ENCODE measurements at places on chromosomes 5 and 9.

- DNase-seq: no peak
These were observed 87.2 kb downstream of the NTRK2 start for GRCh38 chr9:84756731-84757130.

GRCh38 chr9:5917888-5918287 is 27.2 kb downstream of the MLANA start:
- no peak for DNase-seq

DNA sequence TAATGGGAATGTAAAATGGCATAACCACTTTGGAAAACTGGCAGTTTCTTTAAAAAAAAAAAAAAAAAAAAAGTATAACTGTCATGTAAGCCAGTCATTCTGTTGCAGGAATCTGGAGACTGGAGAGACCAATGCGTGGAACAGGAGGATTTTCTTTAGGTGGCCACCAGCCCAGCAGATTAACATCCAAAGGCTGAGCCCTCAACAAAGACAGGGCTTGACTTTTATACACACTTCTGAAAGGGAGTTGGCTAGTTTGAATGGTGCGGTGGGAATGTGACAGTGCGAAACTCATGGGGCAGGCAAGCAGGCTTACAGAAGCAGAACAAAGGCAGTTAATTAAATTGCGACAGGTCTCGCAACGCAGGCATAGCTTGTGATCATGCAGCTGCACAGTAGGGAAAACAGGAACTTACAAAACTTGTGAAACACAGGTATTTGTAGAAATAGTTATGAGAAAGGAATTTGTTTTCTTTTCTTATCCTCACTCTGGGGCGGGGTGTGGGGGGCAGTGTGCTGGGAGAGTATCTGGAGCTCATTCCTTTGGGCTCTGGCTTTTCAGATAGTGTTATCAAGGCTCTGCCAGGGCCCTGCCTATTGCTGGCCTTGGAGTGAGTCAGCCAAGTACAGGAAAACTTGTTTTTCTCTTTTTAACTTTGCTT is 12.0 kb downstream of the UIMC1 start:
- no peak for DNase-seq

DNA sequence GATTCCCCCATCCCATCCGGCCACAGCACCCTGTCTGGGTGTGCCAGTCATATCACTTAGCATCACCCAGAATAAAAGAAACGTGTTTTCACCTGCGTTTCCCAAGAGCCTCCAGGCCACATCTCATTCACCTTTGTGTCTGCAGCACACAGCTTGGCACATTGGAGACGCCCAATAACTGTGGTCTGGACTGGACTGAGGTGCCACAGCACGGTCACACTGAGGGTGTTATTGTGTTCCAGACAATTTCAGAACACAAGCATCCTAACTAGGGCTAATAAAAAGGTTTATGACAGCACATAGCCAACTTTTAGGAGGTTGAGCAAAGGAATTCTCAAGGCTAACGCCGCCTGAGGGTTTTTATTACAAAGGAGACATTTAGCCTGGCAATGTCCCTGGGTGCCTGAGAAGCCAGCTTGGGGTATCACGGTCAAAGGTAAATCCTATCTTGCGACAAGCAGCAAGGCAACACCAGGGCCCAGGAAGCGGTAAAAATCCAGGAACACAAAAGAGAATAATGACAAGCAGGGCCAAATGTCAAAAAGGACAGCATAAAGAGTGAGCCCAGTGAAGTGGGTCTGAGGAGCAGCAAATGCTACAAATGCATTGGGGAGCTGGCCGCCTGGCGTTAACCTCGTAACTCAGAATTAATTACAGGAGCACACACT is 3.4 kb downstream of the EPB41L4B start:
- no peak for DNase-seq

DNA sequence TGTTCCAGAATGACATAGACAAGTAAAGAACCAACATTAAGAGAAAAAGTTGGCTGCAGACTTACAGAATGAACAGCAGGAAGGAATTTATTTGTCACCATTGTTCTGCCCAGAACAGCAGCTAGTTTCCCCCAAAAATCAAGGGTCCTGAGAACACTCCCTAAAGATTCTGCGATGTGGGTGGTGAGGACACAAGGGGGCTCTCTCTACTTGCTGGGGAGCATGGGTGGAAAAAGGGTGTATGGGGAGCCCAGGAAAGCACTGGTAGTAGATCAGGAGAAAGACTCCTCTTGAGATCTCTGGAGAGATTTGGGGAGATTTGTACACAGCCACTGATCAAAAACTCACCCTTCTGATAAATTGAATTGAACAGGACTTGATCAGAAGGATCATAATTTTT is 316.5 kb downstream of the KCTD16 start:
- no peak for DNase-seq

DNA sequence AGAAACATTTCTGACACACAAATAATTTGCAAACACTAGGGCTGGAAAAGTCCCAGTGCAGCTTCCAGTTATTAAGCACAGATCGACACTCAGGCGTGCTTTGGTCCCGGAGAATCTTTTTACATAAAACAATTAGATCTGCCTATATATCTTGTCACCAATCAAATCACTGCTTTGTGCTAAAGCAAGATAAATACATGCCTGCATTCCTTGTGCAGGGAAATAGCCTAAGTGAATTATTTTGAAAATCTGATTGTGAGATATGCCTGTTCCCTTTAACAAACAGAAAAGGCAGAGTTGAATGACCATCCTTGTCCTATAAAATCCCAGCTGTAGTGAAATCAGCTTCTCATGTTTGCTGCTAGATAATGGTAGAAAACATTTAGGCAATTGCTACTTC is 604.4 kb downstream of the CCDC171 start:
- DNase-seq: no peak

GRCh38 chr9:133524679-133525228 is at the start of gene MYMK:
MYMK (minus strand) TSS chr9:133524959; CDS start chr9:133524844, 115 bp downstream.
- no peak for DNase-seq
